ENCODE measurements at places on chromosomes 3 and 15.

- DNase-seq = no peak
Observed at GRCh38 chr15:63442080-63442479, 60.4 kb upstream of the CA12 start.

DNA sequence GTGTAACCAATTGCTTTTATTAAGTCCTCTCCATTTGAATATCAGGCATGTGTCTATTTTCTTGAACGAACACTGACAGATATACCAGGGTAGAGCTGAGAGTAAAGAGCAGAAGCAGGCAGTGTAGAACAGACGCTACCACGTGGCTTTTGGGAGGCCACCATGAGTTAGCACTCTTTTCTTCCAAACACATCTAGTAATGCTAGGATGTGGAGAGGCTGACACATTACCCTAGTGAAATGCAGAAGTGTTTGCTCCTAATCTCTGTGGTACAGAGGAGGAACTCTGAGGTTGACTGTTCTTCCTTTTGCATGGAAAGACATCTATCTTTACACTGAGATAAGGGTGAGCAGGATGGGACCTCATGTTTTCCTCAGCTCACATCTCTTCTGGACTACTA is 216.3 kb downstream of the SATB1 start:
- DNase-seq = no peak

DNA sequence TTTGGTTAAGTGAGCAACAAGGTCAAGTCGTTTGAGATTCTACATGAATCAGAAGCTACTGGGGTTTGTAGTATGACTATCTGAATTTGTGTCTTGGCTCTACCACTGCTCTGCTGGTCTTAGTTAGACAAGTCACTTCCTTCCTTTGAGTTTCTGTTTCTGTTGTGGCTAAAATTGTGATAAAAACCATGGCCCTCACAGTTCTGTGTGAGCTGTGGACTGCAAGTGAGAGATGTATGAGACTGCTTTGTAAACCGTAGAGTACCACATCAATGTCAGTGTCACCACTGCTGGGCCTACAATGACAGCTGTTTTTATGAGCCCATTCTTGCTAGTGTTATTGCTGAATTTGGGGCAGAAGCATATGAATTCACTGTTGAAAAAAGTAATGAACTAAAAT is 32.7 kb downstream of the RARB start:
- no peak for DNase-seq

DNA sequence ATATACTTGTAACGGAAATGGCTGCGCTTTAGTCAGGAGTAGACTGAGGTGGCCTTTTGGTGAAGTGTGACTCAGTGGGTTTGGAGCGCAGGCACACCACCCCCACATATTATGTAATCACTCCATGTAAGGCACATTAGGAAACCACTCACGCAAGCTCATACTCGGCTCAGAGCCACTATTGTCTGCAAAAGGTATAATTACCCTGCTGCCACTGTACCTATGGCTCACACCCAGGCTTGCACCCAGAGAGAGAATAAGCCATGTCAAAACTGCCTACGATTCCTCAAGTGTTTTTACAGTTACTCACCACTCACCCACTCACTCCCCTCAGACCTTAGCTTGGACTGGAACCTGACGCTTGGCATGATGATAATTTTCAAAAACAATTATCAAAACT is 611.9 kb upstream of the CCDC54 start:
- DNase-seq = peak; percentile 36

DNA sequence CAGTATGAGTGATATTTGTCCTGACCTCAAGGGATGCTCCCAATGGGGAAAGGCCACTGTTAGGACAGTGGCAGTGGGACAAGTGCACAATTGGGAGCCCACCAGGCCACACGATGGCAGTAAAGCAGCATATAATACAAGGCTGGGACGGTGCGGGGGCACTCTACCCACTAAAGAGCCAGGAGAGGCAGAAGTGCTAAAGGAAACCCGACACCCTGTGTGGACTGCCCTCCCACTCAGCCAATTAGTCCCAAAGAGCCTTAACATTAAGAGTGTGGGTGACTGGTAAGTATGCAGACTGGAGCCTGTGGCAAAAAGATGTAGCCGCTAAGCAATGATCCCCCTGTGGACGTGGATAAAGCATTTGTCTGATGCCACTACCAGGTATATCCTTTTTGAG is 8.2 kb upstream of the ZNF589 start:
- DNase-seq = peak; percentile 83

- DNase-seq = peak; percentile 54
Observed at GRCh38 chr3:113136071-113136470, 75.3 kb upstream of the BOC start.

- no peak for DNase-seq
Observed at GRCh38 chr3:60998858-60999257, 252.4 kb downstream of the FHIT start.

DNA sequence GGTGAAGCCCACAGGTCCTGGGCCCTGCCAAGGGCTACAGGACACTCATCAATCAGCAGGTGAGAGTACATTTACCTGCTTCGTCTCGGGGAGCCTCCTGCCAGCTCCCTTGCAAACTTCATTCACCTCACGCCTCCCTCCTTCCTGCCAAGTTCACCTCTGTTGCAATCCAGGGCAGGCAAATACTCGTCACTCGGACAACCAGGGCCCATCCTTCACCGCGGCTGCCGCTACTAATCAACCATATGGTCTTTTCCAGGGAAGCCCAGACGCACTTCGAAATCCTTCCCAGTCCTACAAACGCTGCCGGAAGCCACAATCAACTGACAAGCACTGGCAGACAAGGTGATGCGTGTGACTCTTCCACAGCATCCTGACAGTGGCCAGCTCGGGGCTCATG is 200.7 kb upstream of the NSMCE3 start:
- DNase-seq = no peak

- DNase-seq = peak; percentile 17
Observed at GRCh38 chr3:11757441-11757875, 89.2 kb downstream of the TAMM41 start.

- DNase-seq = peak; percentile 71
Observed at GRCh38 chr3:13452490-13453335, 27.4 kb upstream of the HDAC11 start.

GRCh38 chr3:114307222-114307830 is 13.5 kb downstream of the TIGIT start:
- DNase-seq = no peak

DNA sequence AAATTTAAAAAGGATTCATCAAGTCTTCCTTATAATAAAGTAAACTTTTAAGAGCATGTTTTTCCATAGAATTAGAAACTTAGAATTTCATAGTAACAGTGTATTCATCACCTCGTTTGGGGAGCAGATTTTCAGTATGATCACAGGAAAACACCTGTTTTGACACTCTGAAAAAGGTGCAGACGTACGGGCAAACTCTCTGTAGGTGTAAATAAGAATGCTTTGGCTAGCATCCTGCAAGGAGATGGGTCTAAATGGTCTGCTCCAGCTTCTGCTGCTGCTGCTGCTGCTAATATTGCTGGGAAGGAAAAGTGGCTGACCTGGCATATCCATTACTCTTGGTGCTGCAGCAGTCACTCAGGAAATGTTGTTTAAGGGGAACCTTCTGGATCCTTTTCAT is 66.0 kb downstream of the MBNL1 start:
- DNase-seq = no peak

DNA sequence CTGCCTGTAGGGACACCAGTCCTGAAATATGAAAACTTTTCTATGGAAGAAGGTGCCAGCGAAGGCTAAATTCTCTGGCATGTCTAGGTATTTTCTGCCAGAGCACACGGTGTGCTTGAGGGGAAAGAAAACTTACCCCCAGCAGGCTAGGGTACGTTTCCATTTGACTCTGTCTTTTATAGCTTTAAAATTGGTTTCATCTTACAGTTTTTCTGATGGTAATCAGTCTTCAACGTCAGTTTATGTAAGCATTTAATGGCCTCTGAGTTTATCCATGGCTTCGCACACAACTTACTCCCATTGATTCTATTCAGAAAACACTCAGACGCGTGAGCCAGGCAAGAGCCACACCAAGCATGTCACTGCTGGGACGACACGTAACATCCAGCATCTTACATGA is 249.7 kb downstream of the ADAMTS17 start:
- DNase-seq = no peak

- DNase-seq = peak; percentile 46
Observed at GRCh38 chr15:87874896-87875711, 381.4 kb downstream of the NTRK3 start.

GRCh38 chr15:68419301-68420175 is 12.4 kb downstream of the ITGA11 start:
- no peak for DNase-seq

DNA sequence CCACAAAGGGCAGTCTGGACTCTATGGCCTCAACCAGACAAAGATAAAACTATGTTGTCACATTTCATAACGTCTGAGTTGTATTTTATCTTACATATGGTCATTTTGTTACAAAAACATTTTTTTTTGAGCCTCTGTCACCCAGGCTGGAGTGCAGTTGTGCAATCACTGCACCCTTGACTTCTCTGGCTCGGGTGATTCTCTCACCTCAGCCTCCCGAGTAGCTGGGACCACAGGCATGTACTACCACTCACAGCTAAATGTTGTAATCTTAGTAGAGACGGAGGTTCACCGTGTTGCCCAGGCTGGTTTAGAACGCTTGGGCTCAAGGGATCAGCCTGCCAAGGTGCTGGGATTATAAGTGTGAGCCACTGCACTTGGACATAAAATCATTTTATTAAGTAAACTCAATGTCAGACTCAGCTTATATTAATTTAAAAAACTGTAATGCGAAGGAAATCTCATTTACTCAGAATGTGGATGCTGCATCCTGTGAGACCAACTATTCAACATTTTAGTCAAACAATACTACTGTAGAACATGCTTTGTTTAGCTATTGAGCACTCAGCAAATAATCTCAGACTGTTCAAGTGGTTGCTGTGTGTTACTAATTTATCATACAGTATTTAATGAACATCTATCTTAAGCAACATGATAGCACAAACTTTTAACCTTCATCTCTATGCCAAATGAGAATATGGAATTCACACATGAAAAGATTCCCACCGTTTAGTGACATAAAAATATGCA is 209.2 kb downstream of the TBL1XR1 start:
- no peak for DNase-seq

- no peak for DNase-seq
Observed at GRCh38 chr3:192843723-192844485, 73.8 kb downstream of the MB21D2 start.

GRCh38 chr3:192183109-192183508 is 544.2 kb downstream of the FGF12 start:
- no peak for DNase-seq

DNA sequence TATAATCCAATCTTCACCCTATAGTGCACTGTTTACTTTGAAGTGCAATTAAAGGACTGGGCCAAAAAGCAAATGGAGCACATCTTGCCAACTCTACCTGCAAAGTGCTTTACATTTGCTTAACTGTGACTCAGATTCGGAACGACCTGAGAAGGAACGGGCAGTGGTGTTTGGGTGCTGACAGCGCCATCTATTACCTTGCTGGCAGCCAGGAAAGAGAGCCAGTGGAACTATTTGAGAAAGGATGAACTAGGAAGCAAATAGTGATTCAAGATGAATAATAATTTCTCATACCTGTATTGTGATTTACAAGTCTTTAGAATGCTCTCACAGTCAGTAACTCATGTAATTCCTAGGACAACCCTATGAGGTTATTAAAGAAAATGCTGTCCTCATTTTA is 312.9 kb downstream of the PDCD6IP start:
- no peak for DNase-seq

DNA sequence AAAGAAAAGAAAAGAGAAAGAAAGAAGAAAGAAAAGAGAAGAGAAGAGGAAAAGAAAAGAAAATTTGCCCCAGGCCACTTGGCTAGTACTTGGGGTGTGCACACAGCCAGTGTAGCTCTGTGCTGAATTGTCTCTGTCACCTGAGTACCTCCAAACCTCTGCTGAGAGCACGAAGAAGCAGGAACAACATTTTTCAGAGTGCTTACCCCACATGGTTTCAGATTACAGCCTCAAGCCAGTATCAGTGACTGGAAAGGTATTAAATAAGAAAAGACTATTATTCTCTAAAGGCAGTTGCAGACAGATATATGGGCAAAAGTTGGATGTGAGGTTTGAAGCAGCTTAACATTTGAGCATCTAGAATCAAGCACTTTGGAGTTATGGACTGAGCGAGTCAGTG is 113.3 kb upstream of the PHLDB2 start:
- DNase-seq = no peak

DNA sequence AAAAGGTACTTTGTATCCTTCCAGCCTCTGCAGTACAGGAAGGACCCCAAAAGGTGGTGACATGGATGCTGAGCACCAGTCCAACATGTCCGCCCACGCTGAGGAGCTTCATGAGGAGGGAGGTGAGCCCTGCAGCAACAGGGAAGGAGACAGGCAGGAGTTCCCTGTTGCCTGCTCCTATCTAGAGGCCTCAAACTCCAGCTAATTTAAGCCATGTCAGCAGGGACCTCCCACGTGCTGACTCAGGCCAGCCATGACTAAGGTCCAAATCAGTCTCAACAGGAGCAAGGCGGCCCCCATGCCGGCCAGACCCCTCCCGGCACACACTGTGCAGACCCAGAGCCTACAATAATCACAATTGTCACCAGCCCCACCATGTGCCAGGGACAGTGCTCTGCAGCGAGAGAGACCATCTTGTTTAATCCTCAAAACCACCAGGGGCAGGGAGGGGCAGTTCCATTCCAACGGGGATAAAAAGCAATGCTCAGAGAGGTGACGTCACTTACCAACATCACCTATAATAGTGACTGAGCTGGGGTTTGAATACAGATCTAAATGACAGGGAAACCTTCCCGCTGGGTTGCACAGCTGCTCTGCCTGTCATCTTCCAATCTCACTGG is 54.5 kb upstream of the GATA2 start:
- DNase-seq = peak; percentile 64

DNA sequence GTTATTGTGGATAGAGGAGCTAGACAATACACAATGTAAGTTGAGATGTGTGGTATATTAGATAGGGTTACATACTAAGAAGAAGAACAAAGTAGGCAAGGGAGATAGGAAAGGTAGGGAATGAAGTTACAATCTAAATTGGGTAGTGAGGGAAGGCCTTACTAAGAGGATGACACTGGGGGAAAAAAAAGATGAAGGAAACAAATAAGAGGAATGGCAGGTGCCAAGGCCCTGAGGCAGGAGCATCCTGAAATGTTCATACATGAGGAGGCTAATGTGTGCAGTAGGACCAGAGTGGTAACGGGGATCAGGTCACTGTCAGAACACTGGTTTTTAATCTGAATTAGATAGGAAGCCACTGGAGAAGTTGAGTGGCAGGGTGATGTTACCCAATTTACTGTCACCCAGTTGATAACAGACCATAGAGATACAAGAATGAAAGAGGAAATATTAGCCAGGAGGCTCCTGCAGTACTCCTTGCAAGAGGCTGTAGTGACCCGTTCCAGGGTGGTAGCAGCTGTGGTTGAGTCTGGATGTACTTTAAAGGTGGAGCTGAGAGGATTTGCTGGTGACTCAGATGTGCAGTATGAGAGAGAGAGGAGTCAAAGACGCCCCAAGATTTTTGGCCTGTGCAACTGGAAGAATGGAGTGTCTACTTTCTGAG is 14.4 kb downstream of the RTP1 start:
- DNase-seq = peak; percentile 69

GRCh38 chr15:67809441-67809840 is 15.9 kb upstream of the SKOR1 start:
- no peak for DNase-seq

DNA sequence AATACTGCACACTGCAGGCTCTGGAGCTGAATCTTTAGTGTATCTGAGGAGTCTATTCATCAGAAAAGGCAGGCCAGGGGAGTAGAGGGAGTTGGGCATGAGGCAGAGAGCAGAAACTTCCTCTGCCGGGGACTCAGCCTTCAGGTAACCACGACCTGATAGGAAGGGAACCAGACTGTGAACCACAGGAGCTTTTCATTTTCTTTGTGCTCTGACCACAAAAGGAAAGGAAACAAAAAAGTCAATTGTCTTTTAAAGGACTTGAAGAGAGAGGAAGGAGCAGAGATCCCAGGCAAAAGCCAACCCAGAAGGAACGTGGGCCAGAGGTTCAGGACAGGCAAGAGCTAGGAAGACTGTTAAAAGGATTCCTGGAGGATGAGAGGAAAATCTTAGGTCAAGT is 573.3 kb downstream of the EPHB1 start:
- no peak for DNase-seq

All from GM03348 (cell line).